ENCODE measurements at places on chromosomes 11 and 22. TPM values are rescaled to one million over a fixed set of nuclear protein-coding genes. Genes with fewer than 3 reads are reported as not detected.

- DNase-seq = no peak
These were observed 95.3 kb downstream of the MED15 start for GRCh38 chr22:20602609-20603164.

GRCh38 chr11:62930157-62930556 is 9.0 kb upstream of the CHRM1 start:
- DNase-seq = no peak

The B3GAT1 gene
- total RNA-seq = 11.0 TPM

The ACR gene
- not detected for total RNA-seq
